HCEC 1CT (cell line): ENCODE measurements at places on chromosomes 6 and 20.

- DNase-seq = no peak
These were observed 205.2 kb upstream of the CDYL start for GRCh38 chr6:4571011-4571410.

DNA sequence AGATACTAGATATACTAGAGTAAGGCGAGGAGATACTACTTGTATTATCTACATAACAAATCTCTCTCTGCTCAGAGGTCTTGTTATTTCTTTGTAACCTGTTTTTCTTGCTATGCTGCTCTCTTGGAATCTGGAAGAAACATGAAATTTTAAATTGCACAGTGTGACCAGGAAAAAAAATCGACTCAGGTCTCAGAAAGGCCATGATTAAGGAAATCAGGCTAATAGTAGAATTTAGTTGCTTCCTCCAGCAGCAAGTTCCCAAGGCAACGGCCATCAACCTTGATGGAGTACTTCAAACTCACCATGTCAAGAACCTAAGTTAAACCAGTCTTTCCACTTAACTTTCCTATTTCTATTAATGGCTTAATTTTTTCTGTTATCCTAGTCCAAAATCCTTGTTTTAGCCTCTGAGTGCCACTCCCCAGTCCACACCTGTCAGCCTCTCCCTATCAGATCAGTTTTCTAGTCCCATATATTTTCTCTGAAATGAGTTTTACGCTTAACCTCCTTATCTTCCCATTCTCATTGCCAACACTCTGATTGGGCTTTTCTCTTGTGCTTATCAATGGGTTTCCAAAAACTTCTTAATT is 87.7 kb upstream of the BEND3 start:
- DNase-seq = no peak

DNA sequence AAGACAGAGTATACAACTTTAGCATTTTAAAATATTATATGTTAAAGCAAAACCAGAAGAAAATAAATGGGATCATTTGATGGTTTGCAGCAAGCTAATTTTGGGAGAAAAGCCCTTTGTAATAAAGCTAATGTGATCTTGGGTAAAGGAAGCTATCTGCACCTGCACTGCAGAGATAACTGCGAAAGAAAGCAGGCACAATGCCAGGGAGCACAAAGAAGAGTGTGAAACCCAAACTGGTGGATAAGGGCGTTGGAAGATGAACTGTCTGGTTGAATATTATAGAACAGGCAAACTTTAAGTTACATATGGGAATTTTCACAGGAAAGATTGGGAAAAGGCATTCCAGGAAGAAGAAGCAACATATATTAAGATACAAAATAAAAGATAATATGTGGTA is 179.2 kb upstream of the KHDRBS2 start:
- DNase-seq = no peak

- no peak for DNase-seq
These were observed 329.2 kb downstream of the DHX35 start for GRCh38 chr20:39291301-39291700.

- DNase-seq = no peak
These were observed 111.9 kb downstream of the PPP1R14C start for GRCh38 chr6:150254770-150255169.

GRCh38 chr6:49001856-49002541 is 461.1 kb downstream of the MMUT start:
- DNase-seq = peak; percentile 33

DNA sequence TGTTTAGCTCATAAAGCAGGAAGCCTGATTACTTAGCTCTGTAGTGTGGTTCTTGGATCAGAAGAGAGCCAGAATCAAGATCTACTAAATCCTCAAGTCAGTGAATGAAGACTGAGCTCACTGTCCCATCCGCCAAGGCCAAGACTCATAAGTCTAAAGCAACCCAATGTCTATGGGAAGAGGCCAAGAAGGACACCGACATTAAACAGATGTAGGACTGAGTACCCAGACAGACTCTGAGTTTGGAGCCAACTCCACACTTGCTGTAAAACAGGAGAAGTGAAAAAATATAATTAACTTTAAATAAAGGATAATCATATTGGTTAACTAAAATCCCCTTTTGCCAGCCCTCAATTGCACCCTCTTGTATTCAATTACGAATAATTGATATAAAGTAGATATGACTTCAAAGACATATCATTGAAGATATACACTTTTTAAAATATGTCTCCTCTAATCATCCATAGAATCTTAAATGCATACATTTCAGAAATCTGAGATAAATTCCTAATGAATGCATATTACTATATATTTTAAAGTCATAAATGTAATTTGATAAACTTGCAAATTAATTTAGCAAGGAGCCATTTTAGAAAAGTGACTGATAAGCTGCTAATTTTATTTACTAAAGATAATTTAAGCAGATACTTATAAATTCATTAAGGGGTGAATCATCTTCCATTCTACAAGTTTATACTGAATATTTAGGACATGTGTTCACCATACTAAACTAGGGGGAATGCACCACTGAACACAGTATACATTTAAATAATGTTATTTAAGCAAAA is 617.0 kb upstream of the ARID1B start:
- no peak for DNase-seq

DNA sequence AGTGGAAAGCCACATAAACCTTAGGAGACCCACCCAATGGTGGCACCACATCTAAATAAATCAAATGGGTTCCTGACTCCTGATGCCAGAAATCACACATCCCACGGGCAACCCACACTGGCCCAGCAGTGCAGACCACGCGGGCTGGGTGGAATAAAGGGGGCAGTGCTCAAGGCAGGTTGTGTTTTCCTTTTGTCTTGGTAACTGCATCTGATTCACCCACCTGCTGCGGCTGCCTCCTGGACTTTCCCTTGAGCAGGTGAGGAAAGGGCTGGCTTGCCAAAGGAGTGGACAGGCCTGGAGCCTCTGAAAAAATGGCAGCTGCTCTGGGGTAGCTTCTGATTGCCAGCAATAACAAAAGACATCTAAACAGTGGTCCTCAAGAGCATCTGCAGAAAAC is 119.5 kb upstream of the KCNK16 start:
- DNase-seq = no peak

- peak; percentile 71 for DNase-seq
These were observed 542 bp downstream of the TUBE1 start for GRCh38 chr6:112086744-112087135.

- no peak for DNase-seq
These were observed 32.7 kb upstream of the C20orf203 start for GRCh38 chr20:32706486-32706885.

GRCh38 chr6:32087574-32088486 is 21.3 kb downstream of the TNXB start:
- DNase-seq = peak; percentile 78

DNA sequence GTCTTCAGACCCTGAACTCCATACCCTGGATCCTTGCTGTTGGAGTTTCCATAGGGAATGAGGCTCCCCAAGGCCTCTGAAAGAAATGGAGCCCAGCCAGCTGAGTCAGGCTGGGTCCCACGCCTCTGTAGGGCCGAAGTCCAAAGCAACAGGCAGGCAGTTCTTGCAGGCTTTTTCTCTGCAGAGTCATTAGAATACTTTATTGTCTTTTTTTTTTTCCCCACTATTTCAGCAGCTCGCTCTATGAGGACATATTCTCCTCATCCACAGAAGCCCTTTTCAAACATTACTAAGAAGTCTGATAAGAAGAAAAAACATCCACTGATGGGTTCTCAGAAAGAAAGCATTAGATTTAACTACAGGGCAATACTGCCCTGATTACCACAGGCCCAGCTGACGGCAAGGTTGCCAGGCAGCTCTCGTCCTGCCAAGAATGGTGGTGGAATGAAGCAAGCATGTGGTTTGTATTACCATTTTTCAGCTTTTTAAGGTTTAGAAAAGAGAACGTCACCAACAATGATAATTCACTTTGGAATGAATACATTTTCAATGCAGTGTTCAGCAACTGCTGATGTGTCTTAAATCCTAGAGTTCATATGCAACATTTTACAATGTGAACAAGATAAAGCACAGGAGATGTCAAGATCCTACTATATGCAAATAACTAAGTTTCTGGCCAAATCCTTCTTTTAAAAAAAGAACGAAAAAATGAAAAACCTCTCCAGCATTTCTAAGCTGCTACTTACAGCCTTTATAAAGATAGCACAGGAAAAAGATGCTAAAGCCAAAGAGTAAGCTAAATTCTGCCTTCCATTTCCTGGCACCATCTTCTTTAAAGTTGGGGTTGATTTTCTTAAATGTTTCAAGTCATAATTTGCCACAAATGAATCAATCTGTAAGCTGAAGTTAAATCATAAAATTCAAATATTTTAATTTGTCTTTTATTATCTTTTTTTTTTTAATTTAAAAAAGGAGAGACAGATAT is 223.6 kb upstream of the CITED2 start:
- peak; percentile 97 for DNase-seq

DNA sequence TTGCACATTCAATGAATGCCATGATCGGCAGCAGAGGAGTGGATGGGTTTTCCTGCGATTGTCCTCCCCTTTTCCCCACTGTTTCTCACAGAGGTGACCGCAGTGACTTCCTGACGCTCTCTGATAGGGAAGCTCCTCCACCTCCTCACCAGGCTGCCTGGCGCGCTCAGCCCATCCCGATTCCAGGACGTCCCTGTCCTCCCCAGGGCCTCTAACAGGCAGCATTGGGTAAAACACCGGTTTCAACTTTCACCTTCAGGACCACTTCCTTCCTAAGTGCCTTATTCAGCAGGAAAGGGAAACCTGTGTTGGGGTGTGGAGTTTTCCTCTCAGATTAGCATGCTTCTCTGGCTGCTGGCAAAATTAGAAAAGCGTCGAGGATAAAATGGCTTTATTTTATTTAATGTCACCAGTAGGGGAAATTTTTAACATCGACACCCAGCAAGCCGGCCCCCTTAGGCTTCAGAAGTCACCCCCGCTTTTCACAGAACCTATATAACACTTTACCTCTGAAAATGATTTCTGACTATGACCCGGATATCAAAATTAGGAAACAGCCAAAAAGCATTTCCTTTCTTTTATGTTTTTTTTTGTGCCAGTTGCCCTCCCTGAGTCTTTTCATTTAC is 570.4 kb upstream of the GJE1 start:
- DNase-seq = no peak

- no peak for DNase-seq
These were observed 29.5 kb downstream of the FLRT3 start for GRCh38 chr20:14307956-14308355.

DNA sequence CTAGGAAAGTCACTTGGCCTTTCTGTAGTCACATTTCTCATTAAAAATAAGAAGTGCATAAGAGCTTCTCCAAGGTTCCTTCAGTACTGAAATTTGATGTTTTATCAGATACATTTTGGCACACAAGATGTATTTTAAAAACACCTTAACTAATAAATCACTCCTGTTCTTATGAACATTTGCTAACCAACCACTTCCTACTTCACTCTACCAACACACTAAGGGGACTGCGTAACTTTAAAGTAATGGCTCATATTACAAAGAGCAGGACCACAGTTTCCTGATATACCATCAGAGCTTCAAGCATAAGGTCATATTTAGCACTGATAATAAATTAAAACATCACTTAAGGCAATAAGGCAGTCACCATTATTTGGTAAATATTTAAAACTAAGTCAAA is 104.4 kb downstream of the RALGAPA2 start:
- no peak for DNase-seq

DNA sequence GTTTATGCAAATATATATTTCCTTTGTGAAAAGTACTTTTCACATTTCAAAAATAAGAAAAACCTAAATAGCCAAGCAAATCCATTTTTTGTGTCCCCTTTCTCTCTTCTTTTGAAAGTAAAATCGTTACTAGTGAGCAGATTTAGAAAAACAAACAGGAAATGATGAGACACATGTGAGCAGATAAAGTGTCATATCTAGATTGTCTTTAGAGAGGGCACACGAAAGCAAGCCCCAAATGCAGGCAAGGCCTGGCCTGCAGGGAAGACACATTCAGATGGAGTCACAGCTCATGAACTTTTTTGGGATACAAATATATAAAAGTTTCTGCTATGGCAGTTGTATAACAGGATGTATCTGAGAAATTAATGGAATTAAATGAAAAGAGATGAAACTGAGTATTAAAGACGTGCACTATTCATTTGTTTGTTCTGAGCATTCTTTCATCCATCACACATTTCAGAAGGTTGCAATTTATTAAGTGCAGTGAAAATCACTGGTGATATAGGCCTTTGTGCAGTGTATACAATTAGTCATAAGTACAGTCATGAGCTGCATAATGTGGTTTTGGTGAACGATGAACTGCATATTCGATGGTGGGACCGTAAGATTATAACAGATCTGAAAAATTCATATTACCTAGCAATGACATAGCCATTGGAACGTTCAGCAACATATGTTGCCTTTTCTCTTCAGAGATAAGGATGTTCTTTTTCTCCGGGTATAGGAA is 101.4 kb downstream of the PACRG start:
- DNase-seq = no peak

DNA sequence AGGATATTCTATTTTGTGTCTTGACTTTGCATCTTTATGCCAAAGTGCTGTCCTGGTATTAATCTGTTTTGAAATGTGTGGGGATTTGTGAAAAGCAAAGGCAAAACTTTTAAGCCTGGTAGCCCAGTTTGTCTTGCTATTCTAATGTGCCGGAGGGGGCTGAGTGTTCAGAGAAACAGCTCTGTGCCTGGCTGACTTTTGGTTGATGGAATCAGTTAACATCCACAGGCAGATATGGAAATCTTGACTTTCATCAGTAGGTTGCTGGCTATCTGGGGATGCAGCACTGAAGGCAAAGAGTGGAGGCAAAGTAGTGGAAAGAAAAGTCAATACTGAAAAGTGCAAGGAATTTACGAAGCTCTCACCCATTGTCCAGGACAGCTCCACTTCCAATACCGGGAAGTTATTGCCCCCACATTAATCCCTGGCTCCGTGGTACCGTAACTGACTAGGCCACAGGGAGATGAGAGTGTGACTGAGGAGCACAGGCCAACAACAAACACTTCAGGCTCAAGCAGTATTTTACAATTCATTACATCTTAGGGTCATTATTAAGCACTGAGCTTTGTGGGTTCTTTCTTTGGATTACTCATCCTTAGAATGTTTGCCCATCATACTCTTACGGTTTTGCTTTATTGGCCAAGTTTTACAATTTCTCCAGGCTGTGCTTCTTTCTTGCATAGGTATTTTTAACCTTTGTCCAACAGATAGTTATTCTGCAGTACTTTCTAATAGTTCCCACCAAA is 164.6 kb downstream of the MTFR2 start:
- no peak for DNase-seq

GRCh38 chr20:63911176-63911575 is 16.2 kb downstream of the DNAJC5 start:
- no peak for DNase-seq

DNA sequence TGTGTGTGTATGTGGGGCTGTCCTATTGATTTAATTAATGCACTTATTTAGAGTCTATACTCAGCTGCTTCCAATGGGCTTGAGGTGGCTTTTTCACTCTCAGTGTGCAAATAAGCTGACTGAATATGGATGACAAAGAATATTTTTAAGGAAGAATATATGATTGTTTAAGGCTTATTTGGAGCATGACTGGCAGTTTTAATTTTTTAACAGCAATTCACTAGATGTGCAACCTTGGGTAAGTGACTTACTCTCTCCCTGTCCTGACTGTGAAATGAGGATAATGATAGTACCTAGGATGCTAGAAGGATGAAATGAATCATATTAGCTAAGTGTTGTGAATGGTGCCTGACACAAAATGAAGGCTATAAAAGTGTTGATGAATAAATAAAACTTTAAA is 67.9 kb downstream of the CLIC5 start:
- DNase-seq = no peak

- no peak for DNase-seq
These were observed 25.0 kb downstream of the TTBK1 start for GRCh38 chr6:43268355-43268700.

- DNase-seq = no peak
These were observed 61.7 kb downstream of the CD40 start for GRCh38 chr20:46179862-46180261.

- DNase-seq = peak; percentile 58
These were observed 70.9 kb downstream of the ATG5 start for GRCh38 chr6:106254636-106255035.
